ENCODE measurements at places on chromosomes 5 and 9.

DNA sequence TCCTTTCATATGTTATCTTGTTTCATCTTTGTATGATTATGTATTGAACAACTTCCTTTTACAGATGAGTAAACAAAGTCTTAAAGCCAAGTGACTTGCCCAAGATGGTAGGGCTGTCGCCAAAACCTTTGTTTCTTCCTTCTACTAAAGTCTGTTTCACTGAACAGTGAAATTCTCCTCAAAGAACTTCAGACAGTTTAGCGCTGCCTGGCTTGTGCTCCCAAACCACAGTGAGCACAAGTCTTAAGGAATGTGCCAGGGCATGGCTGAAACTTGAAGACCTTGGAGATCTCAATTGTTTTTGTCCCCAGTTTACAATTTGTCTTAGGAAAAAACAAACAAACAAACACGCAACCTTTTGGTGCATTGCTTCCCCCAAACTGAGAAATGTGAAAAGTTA lies 273.5 kb downstream of the CRB2 start:
- DNase-seq = no peak

DNA sequence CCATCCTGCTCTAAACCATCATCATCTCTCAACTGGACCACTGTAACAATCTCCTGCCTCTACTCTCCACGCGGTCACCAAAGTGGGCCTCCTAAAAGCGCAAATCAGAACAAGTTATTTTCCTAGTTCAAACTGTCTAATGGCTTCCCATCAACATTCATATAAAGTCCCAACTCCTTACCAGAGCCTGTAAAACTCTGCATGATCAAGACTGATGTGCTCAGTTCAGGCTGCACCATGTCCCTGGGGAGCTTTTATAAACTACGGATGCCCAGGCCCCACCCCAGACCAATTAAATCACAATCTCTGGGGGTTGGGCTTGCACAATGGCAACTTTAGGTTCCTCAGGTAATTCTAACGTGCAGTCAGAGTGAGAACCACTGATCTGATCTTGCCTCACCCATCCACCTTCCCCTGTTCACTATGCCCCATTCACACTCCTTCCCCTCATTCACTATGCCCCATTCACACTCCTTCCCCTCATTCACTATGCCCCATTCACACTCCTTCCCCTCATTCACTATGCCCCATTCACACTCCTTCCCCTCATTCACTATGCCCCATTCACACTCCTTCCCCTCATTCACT lies 129.2 kb downstream of the DCP2 start:
- DNase-seq = no peak

DNA sequence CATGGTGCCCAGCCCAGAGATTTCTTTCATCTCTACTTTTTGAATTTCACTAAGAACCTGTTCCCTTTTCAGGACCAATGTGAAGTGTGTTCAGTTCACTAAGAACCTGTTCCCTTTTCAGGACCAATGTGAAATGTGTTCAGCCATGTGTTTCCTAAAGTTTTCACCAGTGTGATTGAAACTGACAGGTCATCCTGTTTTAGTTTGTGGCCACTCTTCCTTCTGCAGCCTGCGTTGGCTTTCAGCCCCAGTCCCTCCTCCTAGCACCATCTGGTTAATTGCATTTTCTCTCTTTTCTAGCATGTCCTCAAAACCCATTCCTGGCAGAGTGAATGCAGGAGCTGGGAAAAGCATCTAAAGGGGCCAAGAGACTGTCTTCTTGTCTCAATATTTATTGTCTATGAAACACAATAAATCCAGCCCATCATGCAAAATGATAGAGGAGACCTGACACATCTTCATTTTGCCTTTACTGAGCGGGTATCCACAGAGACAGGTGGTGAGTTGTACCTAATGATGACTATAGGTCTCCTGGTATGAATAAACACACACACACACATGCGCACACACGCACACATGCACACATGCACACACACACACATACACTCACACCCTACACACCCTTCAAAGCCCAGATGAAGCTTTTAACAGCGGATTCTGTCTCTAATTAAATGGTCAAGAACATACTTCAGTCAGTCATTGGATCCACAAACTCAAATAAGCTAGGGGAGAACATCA lies 6.1 kb upstream of the PANK3 start:
- no peak for DNase-seq

DNA sequence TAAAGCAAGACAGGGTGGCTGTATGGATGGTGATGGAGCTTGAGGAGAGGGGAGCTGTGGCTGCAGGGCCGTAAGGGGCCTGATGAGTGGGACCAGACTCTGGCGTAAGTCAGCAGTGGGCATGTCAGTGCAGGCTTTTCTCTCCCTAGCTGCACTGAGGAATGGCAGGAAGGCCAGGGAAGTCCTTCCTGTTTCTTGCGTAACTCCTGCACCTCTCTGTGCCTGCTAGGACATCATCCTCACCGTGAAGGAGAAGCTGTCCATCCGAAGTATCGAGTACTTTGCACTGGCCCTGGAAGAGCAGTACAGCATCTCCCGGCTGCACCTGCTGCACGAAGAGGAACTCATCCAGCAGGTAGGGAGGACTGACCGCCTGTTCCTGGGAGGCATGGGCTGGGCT lies 24.1 kb upstream of the TRMT10B start:
- no peak for DNase-seq

- no peak for DNase-seq
Measured at GRCh38 chr9:70951749-70952727, 169.4 kb downstream of the TRPM3 start.

GRCh38 chr5:149895416-149896345 lies 48.9 kb downstream of the PDE6A start:
- no peak for DNase-seq

GRCh38 chr9:98314381-98315066 lies 59.1 kb upstream of the TBC1D2 start:
- no peak for DNase-seq

GRCh38 chr9:95481000-95481399 lies 35.8 kb downstream of the PTCH1 start:
- no peak for DNase-seq

DNA sequence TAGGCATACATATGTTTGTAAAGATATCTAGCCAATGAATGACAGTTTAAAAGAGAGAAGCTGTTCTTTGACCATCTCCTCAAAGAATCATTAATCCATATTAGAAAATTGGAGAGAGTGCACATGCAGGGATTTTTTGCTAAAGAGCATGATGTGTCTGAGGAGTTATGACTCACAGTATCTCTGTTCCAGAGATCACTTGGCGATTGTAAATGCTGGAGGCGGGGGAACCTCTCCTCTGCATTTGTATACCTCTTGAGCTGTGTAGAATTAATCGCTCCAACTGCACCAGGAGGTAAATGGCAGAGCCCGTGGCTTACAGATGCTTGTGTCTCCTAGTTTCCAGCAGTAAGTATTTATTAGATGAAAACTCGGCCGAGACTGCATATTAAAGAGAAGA lies 3.6 kb upstream of the SPATA31D1 start:
- DNase-seq = no peak

- no peak for DNase-seq
Measured at GRCh38 chr5:144710637-144711036, 540.0 kb downstream of the KCTD16 start.

- DNase-seq = no peak
Measured at GRCh38 chr9:35854091-35854762, 16.0 kb downstream of the OR13J1 start.

DNA sequence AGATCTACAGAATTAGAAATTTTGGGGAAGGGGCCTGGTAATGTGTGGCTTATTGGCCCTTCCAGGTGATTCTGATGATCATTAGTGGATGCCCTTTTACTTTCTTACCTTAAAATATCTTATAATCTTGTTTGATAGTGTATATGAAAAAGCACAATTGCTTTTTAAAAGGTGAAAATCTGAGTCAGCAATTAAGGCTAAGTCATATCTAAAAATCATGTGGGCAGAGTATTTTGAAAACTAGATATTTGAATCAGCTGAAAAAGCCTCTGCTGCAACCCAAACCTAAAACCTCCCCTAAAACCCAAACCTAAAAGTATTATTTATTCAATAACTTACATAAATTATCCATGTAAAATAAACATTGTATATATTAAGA lies 359.8 kb downstream of the PDE4D start:
- DNase-seq = no peak

DNA sequence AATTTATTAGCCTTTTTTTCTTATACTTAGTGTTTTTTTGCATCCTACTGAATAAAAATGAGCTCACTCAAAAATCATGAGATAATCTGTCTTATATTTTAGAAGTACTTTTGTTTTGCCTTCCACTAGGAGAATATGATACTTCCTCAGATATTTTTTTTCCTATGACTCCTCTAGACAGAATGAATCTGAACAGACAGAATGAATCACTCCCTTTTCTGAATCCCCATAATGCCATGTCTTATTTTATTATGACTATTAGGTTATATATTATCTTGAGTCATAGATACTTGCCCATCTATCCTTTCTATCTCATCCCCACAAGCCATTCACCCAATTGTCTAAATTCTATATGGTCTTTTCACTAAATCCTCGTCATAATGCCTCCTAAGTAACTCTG lies 134.6 kb downstream of the BRINP1 start:
- DNase-seq = no peak

GRCh38 chr5:75053054-75053303 lies 621 bp upstream of the GCNT4 start:
- DNase-seq = no peak

- DNase-seq = no peak
Measured at GRCh38 chr9:137293094-137293481, 9.0 kb downstream of the NRARP start.

GRCh38 chr5:157978061-157978460 lies 119.1 kb upstream of the CLINT1 start:
- no peak for DNase-seq

GRCh38 chr5:109656829-109657228 lies 32.9 kb upstream of the MAN2A1 start:
- DNase-seq = no peak

DNA sequence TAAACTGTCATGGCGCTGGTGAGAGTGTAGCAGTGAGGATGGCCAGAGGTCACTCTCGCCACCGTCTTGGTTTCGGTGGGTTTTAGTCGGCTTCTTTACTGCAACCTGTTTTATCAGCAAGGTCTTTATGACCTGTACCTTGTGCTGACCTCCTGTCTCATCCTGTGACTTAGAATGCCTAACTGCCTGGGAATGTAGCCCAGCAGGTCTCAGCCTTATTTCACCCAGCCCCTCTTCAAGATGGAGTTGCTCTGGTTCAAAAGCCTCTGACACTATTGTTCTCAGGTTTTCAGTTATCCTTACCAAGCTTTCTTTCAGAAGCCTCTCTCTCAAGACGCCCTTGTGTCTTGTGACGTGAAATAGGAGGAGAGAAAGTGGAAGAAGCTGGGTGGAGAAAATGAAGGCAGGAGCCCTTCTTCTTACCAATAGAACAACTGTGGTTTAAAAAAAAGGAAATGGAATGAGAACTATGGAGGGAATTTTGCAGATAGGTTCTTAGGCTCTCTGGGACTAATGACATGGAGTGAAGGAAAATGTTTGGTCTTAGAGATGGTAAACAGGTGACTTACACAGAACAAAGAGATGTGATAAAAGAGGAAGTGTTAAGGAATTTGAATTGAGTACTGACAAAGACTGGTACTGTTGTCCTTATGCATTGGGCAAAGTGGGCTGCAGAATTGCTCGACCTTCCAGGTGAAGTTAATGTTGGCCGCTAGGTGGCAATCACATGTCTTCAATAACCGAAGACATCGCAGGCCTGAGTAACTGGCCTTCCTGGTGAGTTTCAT lies 133.3 kb upstream of the RAI14 start:
- peak; percentile 86 for DNase-seq

DNA sequence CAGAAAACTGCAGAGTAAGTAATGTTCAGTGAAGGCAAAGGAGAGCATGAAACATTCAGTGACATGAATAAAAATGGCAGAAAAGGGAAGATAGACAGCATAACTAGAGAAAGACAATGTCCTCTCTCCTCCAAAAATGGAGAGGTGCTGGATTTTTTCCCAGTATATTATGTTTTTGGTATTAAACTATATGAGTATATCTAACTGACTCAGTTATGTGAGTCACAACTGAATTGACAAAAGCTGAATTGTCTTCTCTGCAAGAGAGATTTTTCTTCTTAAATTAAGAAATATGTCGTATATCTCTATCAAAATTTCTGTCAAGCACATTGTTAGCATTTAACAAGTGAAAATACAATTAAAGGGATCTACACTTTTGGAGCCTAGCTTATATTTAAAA lies 375.1 kb downstream of the CHSY3 start:
- no peak for DNase-seq

DNA sequence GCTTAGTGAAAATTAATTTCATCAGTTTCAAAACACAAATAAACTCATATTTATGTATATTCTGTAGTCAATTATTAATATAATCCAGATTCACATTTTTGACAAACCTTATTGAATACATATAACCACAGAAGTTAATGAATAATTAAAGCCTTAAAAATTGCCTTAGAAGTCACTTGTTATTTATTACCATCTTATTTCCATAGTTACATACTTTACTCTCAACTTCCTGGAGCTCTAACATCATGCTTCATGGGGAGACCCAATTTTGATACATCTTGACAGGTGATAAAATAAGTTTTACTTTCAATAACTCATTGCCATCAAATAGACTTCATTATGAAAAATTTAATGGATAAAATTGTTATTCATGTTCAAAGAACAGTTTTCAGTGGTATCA lies 1038.7 kb downstream of the PTPRD start:
- DNase-seq = no peak

DNA sequence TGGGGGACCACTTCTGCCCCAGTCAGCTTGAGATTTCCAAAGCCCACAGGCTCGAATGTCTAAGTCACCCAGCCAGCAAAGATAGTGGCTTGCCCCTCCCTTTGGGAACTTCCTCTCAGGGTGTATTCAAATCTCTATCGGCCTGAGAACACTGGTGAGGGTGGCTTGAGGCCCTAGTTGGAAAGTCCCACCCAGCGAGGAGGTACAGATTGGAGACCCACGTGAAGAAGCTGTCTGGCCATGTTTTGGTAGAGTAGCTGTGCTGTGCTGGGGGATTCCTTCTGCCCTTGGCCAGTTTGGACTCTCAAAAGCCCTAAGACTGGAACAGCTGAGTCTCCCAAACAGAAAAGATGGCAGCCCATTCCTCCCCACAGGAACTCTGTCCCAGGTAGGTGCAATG lies 172.7 kb upstream of the RIOK2 start:
- no peak for DNase-seq
